Muscle of arm (tissue), 14 donors: ENCODE measurements at places on chromosomes 1 and 21. TPM values are rescaled to one million over a fixed set of nuclear protein-coding genes. Genes with fewer than 3 reads are reported as not detected.

OR2T11 gene
- polyA plus RNA-seq, result not detected

CYP4A11 gene
- polyA plus RNA-seq, result 0.24 TPM

DNA sequence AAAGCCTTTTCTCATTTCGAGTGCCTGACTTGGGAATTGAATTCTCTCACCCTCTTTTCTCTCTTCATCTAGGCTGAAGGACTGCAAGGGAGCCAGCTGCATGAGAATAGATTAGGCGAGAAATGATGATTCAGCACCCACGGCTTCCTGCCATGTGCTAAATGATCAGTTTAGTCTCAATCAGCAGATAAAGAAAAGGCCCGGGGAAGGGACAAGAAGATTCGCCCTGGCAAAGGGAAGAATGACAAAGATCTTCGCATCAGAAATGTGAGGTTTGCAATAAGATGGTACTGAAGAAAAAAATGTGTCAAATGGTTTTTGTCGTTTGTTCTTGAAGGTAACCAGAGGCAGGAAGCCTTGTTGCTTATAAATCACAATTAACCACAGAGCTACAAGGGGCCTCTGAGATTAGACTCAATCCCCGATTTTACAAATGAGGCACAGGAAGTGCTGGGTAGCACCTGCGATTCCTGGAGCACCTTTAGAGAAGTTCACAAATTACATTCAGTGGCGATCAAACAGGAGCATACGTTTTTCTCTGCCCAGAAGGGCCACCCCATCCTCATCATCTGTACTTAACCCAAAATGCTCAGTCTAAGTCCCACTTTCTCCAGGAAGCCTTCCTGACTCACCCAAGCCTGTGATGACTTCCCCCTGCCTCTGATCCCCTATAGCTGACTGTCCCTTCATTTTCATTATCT lies 183.4 kb downstream of the ZNF281 start:
- DNase-seq, result no peak

GRCh38 chr1:34332996-34333395 lies 156.3 kb downstream of the C1orf94 start:
- no peak for DNase-seq

GRCh38 chr1:229434641-229435051 lies 752 bp upstream of the ACTA1 start:
- DNase-seq, result no peak

- DNase-seq, result no peak
Observed at GRCh38 chr21:43365611-43366426, 61.1 kb downstream of the SIK1 start.

DNA sequence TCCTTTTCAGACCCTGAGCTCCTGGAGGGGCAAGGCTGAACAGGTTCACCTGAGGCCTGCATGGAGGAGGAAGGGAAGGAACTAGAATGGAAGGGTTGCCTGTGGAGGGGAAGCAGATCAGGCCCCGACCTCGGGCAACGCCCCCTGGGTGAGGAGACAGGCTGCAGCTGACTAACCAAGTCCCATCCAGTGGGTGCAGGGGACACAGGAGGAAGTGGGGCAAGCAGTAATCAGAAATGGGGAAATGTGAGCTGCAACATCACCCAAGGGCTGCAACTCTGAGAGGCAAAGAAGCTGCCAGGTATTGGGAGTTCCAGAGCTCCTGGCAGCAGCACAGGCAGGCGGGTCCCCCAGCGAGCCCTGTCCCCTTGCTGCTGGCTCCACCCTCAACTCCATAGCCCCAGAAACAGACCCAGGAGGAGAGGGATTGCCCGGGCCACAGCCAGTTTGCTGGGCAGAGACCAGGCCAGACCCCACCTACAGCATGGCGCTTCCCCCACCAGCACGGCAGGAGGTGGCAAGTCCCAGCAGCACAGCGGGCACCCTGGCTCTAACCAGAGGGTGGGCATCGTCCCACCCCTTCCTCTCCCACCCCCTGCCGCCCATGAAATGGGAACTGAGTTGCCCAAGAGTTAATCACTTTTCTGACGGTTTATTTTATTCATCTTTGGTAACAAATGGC lies 38.5 kb downstream of the MRPL37 start:
- DNase-seq, result no peak
